ENCODE measurements at places on chromosomes 1 and 21.

- DNase-seq = no peak
Observed at GRCh38 chr1:179126338-179127060, 44.6 kb downstream of the TOR3A start.

DNA sequence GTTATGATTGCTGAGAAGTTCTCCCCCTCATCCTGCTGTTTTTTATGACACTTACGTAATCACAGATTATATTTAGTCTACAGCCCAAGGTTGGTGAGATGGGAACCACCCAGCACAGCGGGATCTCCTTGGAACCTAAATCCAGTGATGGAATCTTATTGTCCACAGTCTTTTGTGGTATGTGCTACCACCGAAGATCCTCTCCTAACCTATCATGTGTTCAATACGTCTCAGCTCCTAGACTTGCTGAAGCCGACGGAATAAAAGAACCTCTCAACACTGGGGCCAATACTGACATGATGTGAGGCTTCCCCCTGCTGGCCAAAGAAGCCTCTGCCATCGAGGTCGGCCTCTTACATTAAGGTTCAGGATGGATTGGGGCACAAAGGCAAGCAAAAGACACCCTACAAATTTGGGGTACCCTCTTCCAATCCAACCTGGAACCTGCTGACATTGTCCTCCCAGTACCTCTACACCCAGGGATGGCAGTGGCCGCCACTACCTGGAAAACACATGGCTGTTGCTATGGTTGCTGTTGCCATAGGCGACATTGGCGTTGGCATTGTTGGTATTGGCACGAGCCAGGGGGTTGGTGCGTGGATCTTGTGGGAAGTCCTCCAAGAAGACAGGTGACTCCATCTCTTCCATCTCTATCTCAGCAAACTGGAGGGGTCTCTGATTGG is 19.4 kb upstream of the KIF21B start:
- DNase-seq = peak; percentile 23

- DNase-seq = no peak
Observed at GRCh38 chr1:59879996-59880505, 46.5 kb downstream of the CYP2J2 start.

DNA sequence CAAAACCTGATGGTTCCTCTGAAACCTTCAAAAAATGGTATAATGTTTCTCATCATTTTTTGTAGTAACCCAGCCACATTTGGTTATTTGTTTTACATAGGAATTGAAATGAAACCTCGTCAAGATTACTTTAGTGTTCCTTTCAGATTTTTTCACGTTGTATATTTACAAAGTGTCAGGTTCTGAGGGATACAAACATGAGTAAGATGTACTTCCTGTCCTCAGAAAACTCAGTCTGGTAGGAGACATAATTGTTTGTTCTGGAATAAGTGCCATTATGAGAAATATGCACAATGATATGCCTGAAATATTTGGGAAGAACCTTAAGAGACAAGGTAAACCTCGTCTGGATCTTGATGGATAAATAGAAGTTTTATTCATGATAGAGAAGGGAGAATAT is 145.5 kb downstream of the USP25 start:
- no peak for DNase-seq

GRCh38 chr1:78676347-78676982 is 26.8 kb downstream of the IFI44 start:
- peak; percentile 12 for DNase-seq

DNA sequence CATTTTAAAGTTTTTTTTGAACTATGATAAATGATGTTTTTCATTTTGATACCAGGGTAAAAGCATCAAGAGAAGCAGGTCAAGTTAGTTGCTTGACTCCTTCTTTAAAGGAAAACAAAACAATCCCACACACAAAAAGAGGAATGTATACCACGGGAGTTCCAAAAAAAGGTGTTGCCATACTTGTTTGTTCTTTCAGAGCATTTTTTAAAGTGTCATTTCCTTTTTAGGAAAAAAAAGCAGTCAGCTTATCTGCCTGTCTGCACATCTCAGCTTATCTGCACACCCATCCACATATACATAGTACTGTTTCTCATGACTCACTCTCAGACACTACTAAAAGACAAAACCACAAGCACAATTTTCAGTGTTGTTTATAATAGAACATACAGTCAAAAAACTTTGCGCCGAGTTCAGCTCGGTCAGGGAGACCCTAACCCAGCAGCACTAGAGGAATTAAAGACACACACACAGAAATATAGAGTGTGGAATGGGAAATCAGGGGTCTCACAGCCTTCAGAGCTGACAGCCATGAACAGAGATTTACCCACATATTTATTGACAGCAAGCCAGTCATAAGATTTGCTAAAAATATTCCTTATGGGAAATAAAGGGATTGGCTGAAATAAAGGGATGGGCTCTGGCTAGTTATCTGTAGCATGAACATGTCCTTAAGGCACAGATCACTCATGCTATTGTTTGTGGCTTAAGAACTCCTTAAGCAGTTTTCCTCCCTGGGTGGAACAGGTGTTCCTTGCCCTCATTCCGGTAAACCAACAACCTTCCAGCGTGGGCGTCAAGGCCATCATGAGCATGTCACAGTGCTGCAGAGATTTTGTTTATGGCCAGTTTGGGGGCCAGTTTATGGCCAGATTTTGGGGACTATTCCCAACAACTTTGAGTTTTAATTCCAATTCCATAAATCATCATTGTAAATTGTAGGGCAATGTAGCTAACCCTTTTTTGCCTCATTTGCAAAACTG is 11.4 kb upstream of the MNDA start:
- no peak for DNase-seq

DNA sequence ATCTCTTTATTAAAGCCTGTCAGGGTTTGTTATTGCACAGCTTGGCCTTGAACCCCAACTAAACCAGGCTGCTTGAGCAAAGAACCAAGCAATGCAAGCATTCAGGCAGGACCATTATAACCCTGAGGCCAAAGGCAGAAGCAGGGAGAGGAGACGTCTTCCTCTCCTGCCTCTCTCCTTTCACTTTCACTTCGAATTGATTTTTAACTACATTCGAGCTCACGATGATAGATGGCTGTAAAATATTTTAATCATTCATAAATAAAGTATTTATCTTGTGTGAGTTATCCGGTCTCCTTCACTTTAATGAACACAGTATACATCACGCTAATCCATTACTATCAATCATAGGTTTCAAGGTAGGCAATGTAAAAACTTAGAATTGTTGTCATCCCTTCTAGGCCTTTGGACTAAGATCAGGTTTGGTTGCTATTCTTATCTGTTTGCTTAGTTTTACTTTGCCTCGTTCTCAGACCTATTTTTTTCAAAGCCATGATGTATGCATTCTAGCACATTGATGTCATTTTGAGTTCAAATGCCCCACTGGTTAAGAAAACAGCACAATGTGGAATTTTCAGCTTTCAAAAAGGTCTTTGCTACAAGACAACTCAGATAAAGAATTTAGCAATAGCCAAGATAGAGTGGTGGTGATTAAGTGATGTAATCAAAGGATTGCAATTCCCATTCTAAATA is 480.2 kb upstream of the RUNX1 start:
- peak; percentile 38 for DNase-seq

GRCh38 chr1:71738910-71739309 is 543.4 kb downstream of the NEGR1 start:
- DNase-seq = no peak

- no peak for DNase-seq
Observed at GRCh38 chr1:7107109-7107830, 322.0 kb downstream of the CAMTA1 start.

DNA sequence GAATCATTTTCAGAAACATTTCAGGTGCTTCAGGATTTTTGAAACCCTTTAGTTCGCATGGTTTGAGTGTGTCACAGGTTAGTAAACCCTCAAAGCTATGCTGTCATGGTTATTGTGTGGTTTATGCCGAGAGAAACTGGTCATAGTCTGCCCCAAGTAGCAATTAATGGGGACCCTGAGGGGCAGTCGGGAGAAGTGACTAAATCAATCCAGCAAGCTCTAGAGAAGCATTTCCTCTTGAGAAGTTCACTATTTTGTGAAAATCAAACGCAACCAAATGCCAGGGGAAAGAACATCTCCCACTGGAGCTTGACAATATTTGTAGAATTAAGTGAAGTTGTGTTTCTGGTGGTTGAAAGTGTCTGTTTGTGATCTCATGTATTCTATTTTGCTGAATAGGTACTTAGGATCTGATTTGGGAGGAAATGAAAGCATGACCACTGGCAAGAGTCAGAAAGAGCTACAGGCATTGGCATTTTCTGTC is 63.0 kb upstream of the BACH1 start:
- DNase-seq = no peak

DNA sequence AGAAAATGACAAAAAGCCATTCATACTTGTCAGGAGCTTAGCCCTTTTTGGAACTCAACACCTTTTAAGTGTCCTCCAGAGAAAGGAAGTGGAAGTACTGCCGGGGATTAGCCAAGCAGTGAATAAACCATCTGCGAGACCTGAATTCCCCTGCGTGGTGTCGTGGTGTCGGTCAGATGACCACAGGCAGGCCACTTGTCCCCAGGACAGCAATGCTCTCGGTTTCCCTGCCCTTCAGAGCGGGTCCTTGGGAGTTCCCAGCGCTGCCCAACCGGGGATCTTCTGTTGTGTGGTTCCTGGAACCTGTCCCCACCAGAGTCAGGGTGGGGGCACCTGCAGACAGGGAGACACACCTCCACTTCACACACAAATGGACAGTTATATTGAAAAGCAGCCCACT is 9.2 kb downstream of the GPR157 start:
- DNase-seq = no peak

- no peak for DNase-seq
Observed at GRCh38 chr1:76371941-76372340, 297.4 kb downstream of the ST6GALNAC3 start.
